ENCODE measurements at places on chromosomes 13 and 19.

DNA sequence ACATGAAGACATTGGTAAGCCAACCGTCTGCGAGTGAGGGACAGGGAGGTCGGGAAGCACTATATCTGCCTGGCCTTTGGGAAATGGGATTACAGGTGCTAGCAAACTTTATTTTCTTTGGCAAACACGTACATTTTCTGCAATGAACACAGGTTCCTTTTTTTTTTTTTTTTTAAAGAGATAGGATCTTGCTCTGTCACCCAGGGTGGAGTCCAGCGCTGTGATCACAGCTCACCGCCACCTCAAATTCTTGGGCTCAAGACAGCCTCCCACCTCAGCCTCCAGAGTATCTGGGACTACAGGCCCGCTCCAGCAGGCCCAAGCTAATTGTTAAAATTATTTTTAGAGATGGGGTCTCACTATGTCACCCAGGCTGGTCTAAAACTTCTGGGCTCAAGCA is 24.2 kb downstream of the ELAVL1 start:
- H3K27ac ChIP-seq, result no peak overlapping the region
- H3K36me3 ChIP-seq, result peaks cover 98% of the 10 kb centered on the region
- no peak for DNase-seq
- H3K4me3 ChIP-seq, result no peak overlapping the region
- H3K27me3 ChIP-seq, result no peaks in the 10 kb centered on the region

GRCh38 chr13:108083056-108083455 is 132.3 kb downstream of the LIG4 start:
- no peak overlapping the region for H3K27ac ChIP-seq
- no peaks in the 10 kb centered on the region for H3K27me3 ChIP-seq
- H3K4me1 ChIP-seq, result no peaks in the 10 kb centered on the region
- no peaks in the 10 kb centered on the region for H3K36me3 ChIP-seq
- no peak for DNase-seq

DNA sequence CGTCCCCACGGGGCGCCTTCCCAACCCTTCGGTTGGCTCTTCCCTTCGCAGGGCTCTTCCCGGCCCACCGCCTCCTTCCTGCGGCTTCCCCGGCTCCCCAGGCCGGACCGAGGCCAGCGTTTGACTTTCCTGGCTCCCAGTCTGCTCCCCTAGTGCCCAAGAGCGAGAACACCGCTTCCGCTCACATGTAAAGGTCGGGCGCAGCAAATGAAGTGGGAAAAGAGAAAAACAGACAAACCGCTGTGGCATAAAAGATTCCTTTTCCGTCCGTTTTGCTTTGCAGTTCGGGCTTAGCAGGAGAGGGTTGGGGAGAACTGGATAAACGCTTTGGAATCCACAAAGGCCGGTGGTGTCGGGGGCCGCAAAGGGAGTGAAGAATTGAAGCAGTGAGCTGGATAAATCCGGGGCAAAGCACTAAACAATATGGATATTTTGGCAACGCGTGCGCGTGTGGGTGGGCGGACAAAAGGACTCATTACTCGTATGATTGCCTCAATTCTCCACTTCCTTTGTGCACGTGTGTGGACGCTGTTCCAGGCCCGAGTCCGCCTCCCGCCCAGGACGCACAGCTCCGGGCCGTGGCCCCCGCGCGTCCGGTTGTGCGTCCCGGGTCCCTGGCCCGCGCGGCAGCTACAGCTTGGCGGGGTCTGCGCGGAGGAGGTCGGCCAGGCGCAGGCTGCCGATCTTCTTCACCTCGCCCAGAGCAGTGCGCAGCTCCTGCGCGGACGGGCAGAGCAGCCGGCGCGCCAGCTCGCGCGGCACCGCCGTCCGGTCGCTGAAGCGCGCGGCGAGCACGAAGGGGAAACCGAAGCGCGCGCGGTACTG is 8.6 kb upstream of the CDX2 start:
- peaks cover 24% of the 10 kb centered on the region for H3K4me1 ChIP-seq
- H3K36me3 ChIP-seq, result no peaks in the 10 kb centered on the region
- H3K4me3 ChIP-seq, result peak overlapping the region; percentile 89

DNA sequence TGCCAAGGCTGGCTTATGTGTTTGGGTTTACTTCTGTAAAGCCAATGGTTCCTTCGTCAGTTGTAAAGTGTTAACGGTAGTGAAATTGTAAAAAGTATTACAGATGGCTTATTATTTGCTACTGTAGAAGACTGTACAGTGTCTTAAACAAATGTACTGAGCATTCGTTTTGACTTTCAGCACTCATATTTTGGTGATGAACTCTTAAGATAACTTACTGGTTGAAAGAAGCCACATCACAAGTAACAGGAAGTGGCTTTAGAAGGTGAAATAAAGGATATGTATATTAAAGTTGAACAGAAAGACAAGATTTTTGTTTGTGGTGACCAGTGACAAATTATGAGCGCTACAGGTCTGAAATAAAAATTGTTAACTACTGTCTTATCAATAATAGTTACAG is 64.2 kb downstream of the URI1 start:
- H3K36me3 ChIP-seq, result peaks cover 23% of the 10 kb centered on the region
- no peaks in the 10 kb centered on the region for H3K27me3 ChIP-seq
- H3K4me1 ChIP-seq, result no peaks in the 10 kb centered on the region
- H3K4me3 ChIP-seq, result no peak overlapping the region
- no peak overlapping the region for H3K27ac ChIP-seq

DNA sequence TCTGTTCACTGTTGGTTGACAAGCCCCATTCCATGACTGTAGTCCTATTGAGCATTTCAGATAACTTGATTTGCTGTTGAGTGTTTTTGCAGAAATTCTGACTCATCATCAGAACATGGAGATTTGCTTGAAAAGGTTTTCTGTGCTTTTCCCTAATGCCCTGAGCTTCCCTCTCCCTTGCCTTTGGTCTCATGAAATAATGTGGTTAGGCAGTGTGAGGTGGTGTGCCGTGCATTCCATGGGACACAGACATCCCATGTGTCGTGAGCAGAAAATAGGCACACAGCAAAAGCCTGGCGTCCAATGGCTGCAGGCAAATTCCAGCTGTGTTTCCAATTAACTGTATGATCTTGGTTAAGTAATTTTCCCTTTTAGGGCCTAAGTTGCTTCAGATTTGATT is 197.4 kb downstream of the DLEU7 start:
- no peak for DNase-seq
- no peaks in the 10 kb centered on the region for H3K4me1 ChIP-seq
- no peak overlapping the region for H3K27ac ChIP-seq
- no peaks in the 10 kb centered on the region for H3K27me3 ChIP-seq
- no peak overlapping the region for H3K4me3 ChIP-seq

GRCh38 chr13:53007872-53008271 is 20.7 kb upstream of the OLFM4 start:
- no peaks in the 10 kb centered on the region for H3K4me1 ChIP-seq
- no peaks in the 10 kb centered on the region for H3K36me3 ChIP-seq
- H3K4me3 ChIP-seq, result no peak overlapping the region
- H3K27me3 ChIP-seq, result no peaks in the 10 kb centered on the region
- DNase-seq, result no peak
- no peak overlapping the region for H3K27ac ChIP-seq

- DNase-seq, result peak; percentile 46
- H3K4me3 ChIP-seq, result peak overlapping the region; percentile 11
- H3K4me1 ChIP-seq, result peaks cover 3% of the 10 kb centered on the region
These were observed 1.0 kb upstream of the CKM start for GRCh38 chr19:45323671-45324081.

- no peaks in the 10 kb centered on the region for H3K4me1 ChIP-seq
- no peak overlapping the region for H3K4me3 ChIP-seq
- no peaks in the 10 kb centered on the region for H3K36me3 ChIP-seq
- H3K27ac ChIP-seq, result no peak overlapping the region
These were observed 1436.8 kb upstream of the PCDH9 start for GRCh38 chr13:68666774-68667397.

- H3K27ac ChIP-seq, result no peak overlapping the region
- no peak overlapping the region for H3K4me3 ChIP-seq
- no peak for DNase-seq
These were observed 126.9 kb downstream of the SIPA1L3 start for GRCh38 chr19:38033658-38034491.

DNA sequence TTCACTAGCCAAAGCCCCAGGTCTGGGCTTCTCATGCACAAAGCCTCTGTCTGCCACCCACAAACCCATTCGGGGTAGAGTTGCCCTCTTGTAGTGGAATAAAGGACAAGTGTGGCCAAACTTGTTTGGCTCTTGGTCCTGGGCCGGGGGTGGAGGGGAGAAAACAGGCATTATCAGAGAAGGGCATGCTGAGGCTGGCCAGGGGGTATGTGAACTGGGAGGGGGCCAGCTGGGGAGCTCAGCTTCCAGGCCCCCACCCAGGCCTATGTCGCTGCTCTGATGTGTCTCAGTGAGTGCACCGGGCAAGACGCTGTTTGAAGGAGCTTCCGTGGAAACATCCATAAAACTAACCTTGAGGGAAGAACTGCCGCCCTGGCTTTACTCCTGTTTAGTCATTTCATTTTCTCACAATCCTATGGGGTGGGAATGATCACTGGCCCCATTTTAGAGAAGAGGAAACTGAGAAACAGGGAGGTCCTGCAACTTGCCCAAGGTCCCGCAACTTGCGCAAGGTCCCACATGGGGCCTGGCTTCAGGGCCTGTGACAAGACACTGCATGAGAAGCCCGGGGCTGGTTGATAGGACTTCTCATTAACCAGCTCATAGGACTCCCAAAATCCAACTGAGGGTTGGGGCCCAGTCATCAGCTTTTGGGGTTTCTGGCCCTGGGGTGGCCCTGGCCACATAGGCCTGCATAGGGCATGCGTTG is 30.8 kb downstream of the CCNE1 start:
- H3K27ac ChIP-seq, result peak overlapping the region; percentile 53
- H3K4me3 ChIP-seq, result peak overlapping the region; percentile 50
- no peak for DNase-seq
- H3K36me3 ChIP-seq, result no peaks in the 10 kb centered on the region
- H3K27me3 ChIP-seq, result no peaks in the 10 kb centered on the region

DNA sequence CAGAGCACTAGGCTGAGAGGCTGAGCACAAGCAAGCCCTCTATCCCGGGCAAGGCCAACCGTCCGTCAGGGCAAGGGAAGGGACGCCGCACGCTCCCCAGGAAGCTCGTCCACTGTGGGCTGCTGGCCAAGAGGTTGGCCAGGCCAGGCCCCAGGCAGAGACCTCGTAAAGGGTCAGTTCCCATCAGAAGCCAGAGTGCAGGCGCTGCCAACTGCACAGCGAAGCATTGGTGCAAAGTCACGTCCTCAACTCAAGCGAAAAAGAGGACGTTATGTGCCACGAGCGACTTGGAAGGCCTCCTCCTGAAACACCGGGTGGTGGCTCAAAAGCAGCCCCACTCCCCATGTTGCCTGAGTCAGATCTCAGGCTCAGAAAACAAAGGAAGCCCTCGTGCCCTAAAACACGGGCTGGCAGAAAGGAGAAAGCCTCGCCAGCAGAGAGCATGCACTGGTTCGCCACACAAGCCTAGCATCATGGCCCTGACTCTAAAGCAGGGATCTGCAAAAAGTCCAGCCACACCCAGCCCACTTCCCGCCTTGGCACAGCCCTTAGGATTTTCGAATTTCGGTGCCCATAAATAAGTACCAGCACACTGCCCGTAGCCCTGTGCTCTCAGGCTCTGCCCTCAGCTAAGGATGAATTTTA is 4.7 kb downstream of the AKAP8 start:
- H3K27me3 ChIP-seq, result no peaks in the 10 kb centered on the region
- H3K36me3 ChIP-seq, result peaks cover 40% of the 10 kb centered on the region
- no peak overlapping the region for H3K27ac ChIP-seq
- DNase-seq, result no peak

GRCh38 chr19:34832581-34833112 is 59.6 kb upstream of the ZNF599 start:
- no peaks in the 10 kb centered on the region for H3K36me3 ChIP-seq
- H3K4me1 ChIP-seq, result peaks cover 10% of the 10 kb centered on the region
- H3K4me3 ChIP-seq, result no peak overlapping the region
- no peak overlapping the region for H3K27ac ChIP-seq

DNA sequence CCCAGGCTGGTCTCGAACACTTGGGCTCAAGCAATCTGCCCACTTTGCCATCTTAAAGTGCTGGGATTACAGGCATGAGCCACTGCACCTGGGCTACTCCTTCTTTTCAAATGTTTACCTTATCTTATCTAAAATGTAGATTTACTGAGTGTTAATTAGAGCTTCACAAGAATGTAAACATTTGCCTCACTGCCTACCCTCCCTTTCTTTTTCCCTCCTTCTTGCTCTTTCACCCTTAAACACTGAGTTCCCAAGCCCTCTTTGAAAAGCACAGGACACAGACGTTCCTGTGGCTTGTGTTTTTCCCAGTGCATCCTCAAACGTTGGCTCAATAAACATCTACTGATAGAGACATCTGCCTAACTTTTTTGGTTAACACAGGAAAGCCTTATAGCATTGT is 32.7 kb upstream of the CYSLTR2 start:
- no peaks in the 10 kb centered on the region for H3K36me3 ChIP-seq
- H3K27ac ChIP-seq, result no peak overlapping the region
- no peak for DNase-seq
- H3K27me3 ChIP-seq, result no peaks in the 10 kb centered on the region

DNA sequence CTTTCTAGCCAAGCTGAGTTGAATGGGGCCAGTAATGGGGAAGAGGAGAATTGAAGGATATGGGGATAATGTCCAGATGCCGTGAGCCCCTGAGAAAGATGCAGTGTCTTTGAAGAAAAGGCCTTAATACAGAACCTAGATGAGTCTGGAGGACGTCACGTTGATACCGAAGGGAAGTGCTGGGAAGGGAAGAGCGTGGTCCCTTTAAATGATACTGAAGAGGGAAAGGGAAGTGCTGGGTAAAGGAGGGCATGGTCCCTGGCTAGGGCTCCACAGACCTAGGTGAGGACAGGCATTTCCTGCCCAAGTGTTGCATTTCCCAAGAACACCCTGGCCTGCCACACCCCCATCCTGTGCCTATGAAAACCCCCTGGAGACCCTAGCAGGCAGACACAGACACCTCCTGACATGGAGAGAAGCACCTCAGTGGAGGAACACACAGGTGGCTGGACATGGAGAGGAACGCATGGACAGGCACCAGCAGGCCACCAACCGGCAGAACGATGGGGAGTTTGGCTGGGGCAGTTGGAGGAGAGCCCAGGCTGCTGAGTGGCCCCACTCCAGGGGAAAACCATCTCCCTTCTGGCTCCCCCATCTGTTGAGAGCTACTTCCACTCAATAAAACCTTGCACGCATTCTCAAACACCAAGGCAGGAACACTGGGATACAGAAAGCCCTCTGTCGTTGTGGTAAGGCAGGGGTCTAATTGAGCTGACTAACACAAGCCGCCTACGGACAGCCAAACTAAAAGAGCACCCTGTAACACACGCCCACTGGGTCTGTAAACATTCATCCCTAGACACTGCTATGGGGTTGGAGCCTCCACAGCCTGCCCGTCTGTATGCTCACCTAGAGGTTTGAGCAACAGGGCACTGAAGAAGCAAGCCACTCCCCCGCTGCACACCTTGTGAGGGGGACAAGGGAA is 34.9 kb upstream of the POMP start:
- H3K27me3 ChIP-seq, result no peaks in the 10 kb centered on the region
- DNase-seq, result no peak
- H3K4me1 ChIP-seq, result no peaks in the 10 kb centered on the region
- no peak overlapping the region for H3K27ac ChIP-seq
- H3K36me3 ChIP-seq, result no peaks in the 10 kb centered on the region
- no peak overlapping the region for H3K4me3 ChIP-seq

- H3K4me1 ChIP-seq, result no peaks in the 10 kb centered on the region
- no peaks in the 10 kb centered on the region for H3K27me3 ChIP-seq
- no peaks in the 10 kb centered on the region for H3K36me3 ChIP-seq
- no peak for DNase-seq
- no peak overlapping the region for H3K27ac ChIP-seq
These were observed 14.1 kb upstream of the AMER2 start for GRCh38 chr13:25186187-25186586.
